ENCODE measurements at places on chromosomes 4 and X.

- peak; percentile 56 for DNase-seq
Observed at GRCh38 chr4:16916719-16917337, 18.4 kb upstream of the LDB2 start.

DNA sequence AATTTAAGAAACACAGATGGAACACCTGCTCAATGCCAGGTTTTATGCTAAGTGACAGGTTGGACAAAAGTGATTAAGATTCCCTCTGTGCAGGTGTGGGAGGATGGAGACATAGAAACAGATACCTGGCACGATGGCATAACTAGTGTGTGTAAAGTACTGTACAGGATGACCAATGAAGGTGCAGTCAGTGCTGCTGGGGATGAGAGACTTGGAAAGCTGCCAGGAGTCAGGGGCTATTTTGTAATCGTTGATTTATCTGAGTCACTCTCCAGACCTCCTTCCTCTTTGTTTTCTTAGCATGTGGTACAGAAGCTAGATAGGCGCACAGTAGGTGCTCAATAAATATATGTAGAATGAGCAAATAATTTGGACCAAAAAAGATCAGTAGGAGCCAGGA is 58.2 kb downstream of the CWH43 start:
- DNase-seq: no peak

GRCh38 chrX:132908891-132909290 is 49.5 kb downstream of the HS6ST2 start:
- no peak for DNase-seq

DNA sequence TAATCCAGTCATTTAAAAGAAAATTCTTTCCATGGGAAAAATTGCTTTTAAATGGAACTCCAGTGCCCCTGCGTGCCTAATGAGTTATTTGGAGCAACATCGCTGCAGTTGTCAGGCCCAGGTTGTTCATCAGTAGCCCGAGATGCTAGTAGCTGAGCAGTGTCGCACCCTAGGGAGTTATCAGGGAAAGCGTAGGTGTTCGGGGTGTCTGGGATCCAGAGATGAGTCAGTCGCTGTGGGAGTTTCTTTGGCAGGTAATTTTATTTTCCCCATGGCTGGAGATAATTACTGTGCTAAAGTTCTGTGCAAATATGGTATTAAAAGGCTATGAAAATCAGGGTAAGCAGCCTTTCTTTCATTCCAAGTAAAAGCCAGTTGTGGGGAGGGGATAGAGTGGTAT is 49.4 kb downstream of the ANXA3 start:
- no peak for DNase-seq

DNA sequence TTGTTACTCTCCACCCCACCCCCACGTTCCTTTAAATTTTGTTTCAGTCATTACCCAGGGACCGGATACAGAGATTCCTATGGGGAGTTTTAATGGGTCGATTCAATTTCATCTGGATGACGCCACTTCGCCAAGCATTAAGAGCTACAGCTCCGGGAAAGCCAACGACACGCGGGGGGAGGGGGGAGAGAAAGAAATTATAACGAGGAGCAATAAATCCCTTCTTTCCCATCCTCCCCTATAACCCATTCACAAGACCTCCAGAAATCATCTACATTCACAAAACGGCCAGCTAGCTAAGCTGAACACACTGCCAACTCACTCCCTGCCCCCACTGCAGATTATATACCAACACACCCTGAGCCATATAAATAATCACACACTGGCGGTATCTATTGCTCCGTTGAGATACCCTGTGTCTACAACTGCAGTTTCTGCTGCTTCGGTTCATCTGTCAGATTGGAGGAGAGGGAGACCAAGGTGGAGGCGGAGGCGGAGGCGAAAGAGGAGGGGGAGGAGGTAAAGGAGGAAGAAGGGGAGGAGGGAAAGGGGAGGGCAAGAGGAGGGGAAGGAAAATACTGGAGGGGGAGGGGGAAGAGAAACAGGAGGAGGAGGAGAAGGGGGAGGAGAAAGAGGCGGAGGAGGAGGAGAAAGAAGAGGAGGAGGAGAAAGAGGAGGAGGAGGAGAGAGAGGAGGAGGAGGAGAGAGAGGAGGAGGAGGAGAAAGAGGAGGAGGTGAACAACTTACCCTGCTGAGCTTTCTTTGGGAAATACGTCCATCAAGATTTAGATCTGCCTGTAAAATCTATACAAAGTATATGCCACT is 113.9 kb upstream of the VAMP7 start:
- peak; percentile 87 for DNase-seq

DNA sequence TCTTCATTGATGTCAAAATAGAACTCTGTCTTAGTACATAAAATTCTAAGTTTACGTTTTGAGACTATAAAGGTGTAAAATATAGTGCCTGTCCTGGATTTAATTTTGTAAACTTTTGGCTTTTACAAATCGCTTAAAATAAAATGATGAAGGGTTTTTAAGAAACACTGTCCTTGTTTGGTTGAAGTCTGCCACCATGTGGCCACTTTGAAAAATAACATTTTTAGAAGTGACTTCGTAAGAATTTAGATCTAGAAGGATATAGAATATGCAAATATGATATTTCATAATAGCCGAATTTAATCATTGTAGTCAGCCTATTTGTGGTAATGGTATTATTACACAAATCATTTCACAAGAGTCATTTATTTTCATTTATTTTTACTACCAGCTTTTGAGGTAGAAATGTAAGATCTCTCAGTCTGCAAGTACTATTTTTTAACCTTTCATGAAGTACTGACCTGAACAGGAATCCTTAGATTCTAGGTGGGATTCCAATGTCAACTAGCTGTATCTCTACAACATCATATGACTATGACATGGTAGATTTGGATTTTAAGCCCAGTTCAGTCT is 31.0 kb upstream of the FAT4 start:
- peak; percentile 42 for DNase-seq

DNA sequence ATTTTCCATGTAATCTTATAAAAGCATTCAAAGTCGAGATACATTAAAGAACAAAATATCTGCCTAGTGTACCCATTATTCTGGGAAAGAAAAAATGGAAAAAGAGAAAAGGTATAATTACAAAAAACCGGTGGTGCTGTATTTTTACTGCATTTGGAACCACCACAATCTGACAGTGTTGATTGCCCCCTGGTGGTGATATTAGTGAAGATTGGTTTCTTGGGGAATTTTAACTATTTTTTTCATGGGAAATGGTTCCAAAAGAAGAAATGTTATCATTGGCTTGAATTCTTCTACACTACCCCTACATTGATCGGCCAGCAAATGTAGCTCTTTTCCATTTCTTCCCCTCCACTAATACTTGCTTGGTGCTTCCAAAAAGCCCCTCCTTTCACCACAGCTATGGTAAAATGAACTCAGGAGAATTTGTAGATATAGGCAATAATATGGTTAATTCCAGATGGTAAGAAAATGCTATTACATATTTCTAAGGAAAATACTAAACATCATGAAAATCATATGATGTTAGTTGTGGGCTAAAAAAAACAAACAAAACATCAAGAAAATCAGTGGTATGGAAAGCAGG is 50.0 kb downstream of the COX18 start:
- peak; percentile 49 for DNase-seq

DNA sequence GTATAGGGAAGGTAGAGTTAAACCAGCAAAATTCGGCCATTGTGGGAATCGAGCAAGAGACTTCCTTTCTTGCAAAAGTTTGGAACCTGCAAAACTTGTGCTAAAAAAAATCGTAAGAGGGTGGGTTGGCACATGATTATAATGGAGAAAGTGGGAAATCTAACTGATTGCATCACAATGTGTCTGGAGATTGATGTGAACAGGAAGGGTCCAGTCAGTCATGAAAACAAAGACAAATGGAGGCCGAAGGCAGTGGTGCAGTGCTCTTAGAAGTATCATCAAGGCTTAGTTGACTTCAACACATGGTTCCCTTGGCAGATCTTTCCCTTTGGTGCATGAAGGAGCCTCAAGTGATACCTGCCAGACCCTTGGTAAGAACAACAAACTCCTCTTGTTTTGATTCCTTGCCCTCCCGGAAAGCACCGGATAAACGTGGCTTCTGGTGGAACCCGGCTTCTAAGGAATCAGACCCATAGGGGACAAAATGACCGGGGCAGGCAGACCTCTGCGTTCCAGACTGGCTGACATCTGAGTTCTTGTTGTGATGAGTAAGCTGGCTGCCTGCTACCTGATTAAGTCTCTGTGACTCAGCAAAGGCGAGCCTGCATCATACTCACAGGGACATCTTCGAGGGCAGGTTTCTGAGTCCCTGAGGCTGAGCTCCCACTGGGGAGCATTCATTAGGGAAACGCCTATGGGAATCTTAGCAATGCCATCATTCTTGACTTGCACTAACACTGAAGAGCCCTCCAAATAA is 87.7 kb upstream of the MAP3K15 start:
- DNase-seq: peak; percentile 74

DNA sequence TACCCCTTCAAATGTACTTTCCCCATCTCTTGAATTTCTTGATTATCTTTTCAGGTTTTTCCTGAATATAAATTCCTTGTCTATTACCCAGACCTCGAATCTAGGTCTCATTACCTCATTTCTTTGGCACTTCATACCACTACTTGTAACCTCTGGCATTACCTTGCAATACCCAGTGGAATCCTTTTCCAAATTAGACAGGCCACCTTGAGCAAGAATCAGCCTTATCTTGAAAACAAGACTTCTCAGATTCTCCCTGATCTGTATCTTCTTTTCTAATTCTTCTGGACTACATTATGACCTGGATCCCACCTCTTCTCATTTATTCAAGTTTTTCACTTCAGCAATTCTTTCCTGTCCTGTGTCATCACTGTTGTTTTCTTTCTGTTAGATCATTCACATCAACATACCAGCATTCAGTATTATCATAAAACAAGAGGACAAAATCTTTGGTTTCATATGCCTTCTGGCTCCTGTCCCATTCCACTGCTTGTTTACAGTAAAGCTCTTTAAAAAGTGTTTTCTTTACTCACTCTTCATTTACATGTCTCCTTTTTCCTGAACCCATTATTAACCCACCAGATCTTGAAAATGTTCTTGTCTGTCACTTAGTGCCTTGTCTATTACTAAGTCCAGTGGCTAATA is 275.6 kb upstream of the HS3ST1 start:
- no peak for DNase-seq

DNA sequence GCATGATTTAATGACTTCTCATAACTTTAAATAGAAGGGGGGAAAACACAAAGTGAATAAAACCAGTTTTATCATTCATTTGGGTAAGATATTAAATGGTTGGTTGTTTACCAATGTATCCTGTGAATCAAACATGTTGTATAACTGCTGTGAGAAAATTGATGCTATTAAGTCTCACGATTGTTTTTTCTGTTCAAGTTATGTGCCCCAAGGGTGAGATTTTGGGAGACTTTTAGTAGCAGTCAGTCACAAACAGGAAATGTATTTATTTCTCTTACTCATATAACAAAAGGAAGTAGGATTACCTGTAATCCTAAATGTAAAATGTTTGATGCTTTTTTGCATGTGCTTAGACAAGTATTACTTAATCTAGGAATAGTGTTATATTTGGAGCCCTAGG is 39.2 kb downstream of the MTHFD2L start:
- DNase-seq: no peak

DNA sequence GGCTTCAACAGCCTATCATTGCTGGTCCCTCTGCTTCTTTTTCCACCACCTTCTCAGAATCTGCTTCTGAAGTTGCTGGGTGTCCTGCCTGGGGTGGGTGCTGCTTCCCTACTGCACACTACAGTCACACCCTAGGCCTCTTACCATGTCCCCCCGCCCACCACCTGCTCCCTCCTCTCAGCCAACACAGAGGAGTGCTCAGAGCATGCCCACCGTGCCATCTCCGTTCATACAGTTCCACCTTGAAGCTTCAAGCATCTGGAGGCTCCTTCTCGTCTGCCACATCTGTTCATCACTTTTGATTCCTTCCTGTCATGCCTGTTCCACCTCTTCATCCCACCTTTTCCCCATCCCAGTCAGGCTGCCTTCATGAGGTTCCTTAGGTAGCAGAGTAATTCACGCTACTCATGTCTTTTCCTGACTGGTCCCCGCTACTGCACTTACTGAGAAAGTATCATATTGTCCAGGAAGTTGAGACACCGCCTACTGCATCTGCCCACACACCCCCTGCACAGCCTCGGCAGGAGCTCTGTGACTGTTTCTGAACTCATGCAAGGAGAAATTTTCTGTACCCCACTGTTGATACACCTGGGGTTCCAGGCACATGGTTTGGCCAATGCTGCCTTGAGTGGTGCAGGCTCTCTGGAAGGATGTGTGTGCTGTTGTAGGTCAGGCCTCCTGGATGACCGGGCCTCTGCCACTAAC is 39.5 kb downstream of the HADH start:
- DNase-seq: no peak

DNA sequence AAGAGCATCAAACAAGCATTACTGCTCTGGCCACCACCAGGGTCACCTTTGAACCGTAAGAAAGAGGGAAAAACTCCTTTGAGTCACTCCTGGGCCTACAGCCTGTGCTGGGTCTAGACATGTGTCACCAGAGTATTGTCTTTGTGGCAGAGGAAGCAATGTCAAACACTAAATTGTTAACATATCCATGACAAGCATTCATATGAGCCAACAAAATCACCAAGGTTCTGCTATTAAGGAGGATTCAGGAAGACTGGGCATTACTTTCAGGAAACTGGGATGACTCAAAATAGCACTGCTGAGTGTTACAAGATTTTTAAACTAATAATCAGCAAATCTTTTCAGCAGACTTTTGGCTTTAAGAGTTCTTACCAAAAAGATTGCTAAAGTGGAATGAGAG is 28.1 kb downstream of the LGI2 start:
- DNase-seq: no peak

- peak; percentile 99 for DNase-seq
Observed at GRCh38 chr4:176270669-176271068, 1.6 kb upstream of the ASB5 start.
